Nucleus accumbens (tissue), 56 donors: ENCODE measurements at places on chromosomes 16 and 17.

DNA sequence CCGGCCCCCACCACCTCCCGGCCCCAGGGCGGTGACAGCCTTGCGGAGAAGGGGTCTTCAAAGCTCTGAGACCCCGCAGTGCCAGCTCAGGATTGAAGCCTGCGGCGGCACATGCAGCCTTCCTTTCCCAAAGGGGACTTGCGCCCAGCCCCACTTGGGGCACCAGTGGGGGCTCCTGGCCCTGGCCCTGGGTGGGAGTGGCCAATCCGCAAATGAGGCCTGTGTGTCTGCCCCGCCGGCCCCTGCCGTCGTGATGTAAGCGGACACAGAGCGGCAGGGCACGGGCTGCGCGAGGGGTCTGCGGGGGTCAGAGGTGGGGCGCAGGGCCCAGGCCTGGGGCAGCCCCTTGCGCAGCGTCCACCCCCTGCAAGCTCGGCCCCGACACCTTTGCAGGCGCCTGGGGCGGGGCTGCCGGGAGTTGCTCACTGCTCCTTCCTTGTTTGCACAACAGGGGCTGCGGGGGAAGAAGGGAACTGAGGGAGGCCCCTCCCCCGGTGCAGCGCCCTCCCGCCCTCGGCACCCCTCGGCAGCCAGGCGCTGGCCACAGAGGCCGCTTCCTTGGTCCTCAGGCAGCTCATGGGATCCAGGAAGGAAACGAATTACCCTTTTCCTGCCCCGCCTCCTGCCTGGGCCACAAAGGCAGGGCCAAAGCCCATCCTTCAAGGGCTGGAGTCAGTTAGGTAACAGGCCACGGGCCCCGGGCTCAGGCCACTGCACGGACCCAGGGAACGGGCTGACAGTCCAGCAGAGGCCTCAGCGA lies 2.9 kb downstream of the SLC16A3 start:
- peak; percentile 31 for DNase-seq

- DNase-seq, result no peak
Measured at GRCh38 chr16:12651765-12652512, 151.7 kb downstream of the CPPED1 start.

- DNase-seq, result no peak
Measured at GRCh38 chr17:43578699-43579565, 32.8 kb upstream of the ETV4 start.

- DNase-seq, result no peak
Measured at GRCh38 chr17:79842136-79842655, 3.0 kb upstream of the CBX4 start.

DNA sequence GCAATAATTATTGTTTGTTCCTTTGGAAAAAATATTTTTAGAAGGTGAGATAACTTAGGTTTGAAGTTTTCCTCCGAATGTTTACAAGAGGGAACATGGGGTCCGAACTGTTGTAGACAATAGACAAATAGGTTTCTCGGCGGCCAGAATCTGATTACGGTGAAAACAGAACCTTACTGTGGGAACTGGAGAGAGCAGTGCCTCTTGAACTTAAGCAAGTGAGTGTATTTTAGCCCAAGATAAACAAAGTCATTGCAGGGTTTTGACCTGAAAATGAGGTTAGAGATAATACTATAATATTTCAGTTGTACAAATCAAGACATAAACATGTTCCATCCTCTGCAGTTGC lies 134.7 kb downstream of the ABCA8 start:
- no peak for DNase-seq

- DNase-seq, result no peak
Measured at GRCh38 chr16:53632526-53632925, 71.1 kb downstream of the RPGRIP1L start.
